Esophagus squamous epithelium (tissue), 5 donors: ENCODE measurements at places on chromosomes 6 and 20.

- no peak for DNase-seq
- no peak overlapping the region for H3K4me3 ChIP-seq
- H3K4me1 ChIP-seq = no peaks in the 10 kb centered on the region
- H3K27ac ChIP-seq = no peak overlapping the region
- H3K27me3 ChIP-seq = no peaks in the 10 kb centered on the region
Measured at GRCh38 chr6:119276211-119276610, 73.3 kb downstream of the MAN1A1 start.

- no peak for DNase-seq
- no peak overlapping the region for H3K4me3 ChIP-seq
- no peaks in the 10 kb centered on the region for H3K4me1 ChIP-seq
Measured at GRCh38 chr6:25239059-25239458, 40.1 kb upstream of the CARMIL1 start.

- H3K27me3 ChIP-seq = no peaks in the 10 kb centered on the region
- peaks cover 9% of the 10 kb centered on the region for H3K4me1 ChIP-seq
- H3K4me3 ChIP-seq = no peak overlapping the region
- H3K36me3 ChIP-seq = no peaks in the 10 kb centered on the region
- DNase-seq = no peak
Measured at GRCh38 chr6:110509617-110510241, 33.3 kb upstream of the SLC22A16 start.

DNA sequence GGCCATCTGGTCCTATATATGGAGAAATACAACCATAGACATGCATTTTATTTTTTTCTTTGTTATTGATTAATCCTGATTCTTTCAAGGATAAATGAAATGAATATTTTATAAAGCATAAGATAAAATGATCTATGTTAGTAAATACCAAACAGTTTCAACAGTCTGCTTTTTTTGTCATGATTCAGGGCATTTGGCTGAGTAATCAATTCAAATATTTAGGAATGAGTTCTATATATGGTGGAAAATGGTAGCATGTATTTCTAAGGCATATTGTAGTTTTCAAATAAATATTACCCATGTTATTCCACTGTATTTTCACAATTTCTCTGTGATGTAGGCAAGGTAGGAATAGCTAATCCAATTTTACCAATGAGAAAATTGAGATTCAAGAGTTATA is 287.5 kb upstream of the FKBP1C start:
- no peak overlapping the region for H3K4me3 ChIP-seq
- H3K36me3 ChIP-seq = no peaks in the 10 kb centered on the region
- H3K27ac ChIP-seq = no peak overlapping the region
- no peaks in the 10 kb centered on the region for H3K4me1 ChIP-seq
- DNase-seq = no peak
- no peaks in the 10 kb centered on the region for H3K27me3 ChIP-seq

- H3K4me1 ChIP-seq = peaks cover 3% of the 10 kb centered on the region
- H3K4me3 ChIP-seq = no peak overlapping the region
- H3K36me3 ChIP-seq = no peaks in the 10 kb centered on the region
- peaks cover 45% of the 10 kb centered on the region for H3K27me3 ChIP-seq
- no peak for DNase-seq
- H3K27ac ChIP-seq = no peak overlapping the region
Measured at GRCh38 chr6:168884646-168885086, 369.0 kb downstream of the THBS2 start.

- H3K4me1 ChIP-seq = no peaks in the 10 kb centered on the region
- DNase-seq = no peak
- no peaks in the 10 kb centered on the region for H3K27me3 ChIP-seq
Measured at GRCh38 chr6:23977706-23978105, 148.3 kb upstream of the NRSN1 start.
